ENCODE measurements at places on chromosomes 3 and 15. TPM values are rescaled to one million over a fixed set of nuclear protein-coding genes. Genes with fewer than 3 reads are reported as not detected.

DNA sequence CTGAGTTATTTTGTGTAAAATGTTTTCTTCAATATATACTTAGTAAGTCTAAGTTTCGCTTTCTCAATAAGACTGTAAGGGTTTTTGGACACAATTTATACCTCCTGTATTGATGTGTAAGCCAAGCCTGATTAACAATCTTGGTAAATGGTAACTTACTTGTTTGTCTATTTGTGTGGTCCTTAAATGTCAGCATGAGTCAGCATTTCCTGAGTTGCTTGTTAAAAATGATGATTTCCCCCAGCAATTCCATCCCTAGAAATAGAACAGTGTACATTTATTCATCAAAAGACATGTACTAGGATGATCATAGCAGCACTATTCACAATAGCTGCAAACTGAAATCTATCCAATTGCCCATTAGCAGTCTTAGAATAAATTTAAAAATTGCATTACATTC lies 53.4 kb upstream of the LRIG1 start:
- no peak for DNase-seq

Gene WWTR1
- total RNA-seq = 225 TPM

DNA sequence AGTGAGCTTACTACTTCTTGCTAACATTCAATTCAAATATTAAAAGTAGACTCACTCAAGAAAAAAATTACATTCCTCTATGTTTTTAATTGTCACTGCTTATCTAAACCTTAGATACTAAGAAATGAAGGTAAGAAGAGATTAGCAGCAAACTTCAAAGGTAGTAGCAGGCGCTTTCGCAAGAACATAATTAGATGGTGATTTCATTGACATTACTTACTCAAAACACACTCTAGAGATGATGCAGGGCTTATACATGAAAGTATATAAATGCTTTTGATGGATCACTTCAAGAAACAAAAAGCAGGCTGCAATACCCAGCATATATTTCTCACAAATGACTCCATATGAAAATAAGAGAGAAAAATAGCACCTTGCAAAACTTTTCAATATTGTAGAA lies 86.8 kb downstream of the FSIP1 start:
- no peak for DNase-seq

GRCh38 chr3:34180532-34180931 lies 382.1 kb downstream of the PDCD6IP start:
- DNase-seq = no peak

DNA sequence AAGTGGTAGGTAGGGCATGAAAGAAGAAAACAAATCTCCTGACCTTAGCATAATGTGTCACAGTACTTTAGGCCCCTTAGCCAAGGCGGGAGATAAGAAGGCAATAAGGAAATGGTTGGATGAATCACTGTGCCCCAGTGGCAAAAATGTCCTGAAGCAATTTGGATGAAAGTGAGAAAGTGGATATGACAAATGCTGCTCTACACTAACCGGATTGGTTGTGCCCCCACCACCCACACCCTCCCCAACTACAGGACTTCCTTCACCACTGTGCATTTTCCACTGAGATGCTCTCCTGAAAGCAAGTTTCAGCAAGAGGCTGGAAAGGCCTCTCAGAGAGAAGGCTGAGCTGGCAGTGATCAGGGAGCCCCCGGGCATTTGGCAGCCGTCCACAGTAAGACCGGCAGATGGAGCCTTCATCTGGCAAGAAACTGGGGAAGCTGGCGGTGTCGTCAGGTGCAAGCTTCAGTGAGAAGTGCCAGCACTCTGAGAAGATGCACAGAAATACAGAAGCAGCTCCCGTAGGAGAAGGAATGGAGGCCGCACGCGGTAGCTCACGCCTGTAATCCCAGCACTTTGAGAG lies 63.8 kb downstream of the ATP1B3 start:
- no peak for DNase-seq

GRCh38 chr15:100849021-100849854 lies 30.4 kb upstream of the ALDH1A3 start:
- DNase-seq = peak; percentile 52

Gene SCN11A
- 0.93 TPM for total RNA-seq

All from aorta (tissue), 5 donors.